ENCODE measurements at places on chromosomes 11 and 22.

GRCh38 chr11:23423104-23423503, 562.8 kb upstream of the CCDC179 start:
- DNase-seq = no peak

- DNase-seq = no peak
These were observed 8.9 kb upstream of the BBOX1 start for GRCh38 chr11:27031754-27032153.

GRCh38 chr11:35168671-35169070, 29.7 kb downstream of the CD44 start:
- no peak for DNase-seq

- no peak for DNase-seq
These were observed 1998.4 kb downstream of the LRRC4C start for GRCh38 chr11:39461066-39461465.

DNA sequence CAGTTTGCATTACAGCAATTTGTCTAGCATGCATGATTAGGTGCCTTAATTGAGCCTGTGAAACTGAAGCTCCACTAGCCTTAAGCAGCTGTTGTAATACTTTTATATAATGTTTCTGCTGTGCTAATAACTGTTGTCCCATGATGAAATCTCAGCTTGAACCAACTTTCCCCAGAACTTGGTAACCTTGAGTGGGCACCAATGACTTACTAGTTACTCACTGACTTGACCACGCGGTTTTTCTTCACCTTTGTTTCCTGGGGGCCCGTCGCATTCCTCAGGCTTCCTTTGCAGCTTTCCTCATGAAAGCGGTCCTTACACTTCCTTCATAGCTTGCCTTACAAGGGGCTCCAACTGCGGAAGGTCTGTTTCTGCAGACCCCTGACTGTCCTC, 11.2 kb upstream of the GLYATL1 start:
- no peak for DNase-seq

- peak; percentile 86 for DNase-seq
These were observed 54.0 kb downstream of the GAB4 start for GRCh38 chr22:16954060-16954403.

GRCh38 chr11:101470419-101470818, 113.4 kb downstream of the TRPC6 start:
- no peak for DNase-seq

DNA sequence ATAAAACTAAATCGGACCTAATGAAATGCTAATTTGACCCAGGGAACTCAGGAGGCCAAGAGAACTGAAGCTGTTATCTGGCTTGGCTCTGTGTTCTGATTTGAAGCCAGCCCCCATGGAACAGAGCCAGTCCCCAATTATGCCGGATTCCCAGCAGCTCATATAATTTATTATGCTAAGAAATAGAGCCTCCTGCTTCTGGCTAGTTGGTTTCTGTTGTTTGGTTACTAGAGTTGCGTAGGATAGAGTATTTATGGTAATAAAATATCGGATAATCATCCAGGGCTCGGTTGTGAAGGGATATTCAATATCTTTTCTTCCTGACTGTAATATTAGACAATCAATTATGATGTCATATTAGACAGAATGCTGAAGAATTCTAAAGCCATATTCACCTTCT, 120.4 kb upstream of the TTC12 start:
- DNase-seq = no peak

GRCh38 chr11:70721006-70721405, 322.7 kb downstream of the CTTN start:
- DNase-seq = no peak

DNA sequence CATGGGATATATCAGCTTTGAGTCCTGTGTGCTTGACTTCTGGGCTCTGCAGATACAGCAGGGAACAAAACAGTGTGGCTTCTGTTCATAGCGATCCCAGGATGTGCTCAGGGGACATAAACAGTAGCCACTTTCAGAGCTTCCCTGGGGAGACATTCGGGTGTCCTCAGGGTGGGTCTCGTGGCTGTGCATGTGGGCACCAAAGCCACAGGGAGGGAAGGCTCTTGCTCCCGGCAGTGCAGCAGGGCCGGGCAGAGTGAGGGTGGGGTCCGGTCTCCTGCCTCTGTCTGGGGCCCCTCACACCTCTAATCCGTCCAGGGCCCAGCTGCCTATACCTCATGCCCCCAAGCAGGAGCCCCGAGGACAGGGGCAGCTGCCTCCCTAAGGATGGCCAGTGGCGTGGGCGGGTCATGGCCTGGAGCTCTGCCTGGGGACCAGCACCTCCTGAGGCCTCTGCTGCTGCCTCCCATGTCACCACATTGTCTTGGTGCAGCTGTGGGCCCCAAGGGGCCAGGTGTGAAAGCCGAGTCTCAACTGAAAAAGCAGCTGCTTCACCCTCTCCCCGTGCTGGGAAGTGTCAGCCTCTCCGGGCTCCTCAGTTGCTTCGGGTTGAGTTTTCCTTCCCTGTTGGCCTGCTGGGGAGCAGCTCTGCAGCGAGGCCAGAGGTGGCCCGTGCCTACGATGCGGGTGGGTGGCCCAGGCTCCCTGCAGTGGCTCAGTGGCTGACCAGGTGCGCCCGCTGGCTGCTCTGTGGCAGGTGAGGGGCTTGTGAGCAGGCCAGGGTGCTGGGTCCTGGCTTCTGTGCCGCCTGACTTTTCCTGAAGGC, 3.8 kb downstream of the TPCN2 start:
- no peak for DNase-seq

- DNase-seq = no peak
These were observed 63.1 kb downstream of the PRSS23 start for GRCh38 chr11:86863476-86863875.

DNA sequence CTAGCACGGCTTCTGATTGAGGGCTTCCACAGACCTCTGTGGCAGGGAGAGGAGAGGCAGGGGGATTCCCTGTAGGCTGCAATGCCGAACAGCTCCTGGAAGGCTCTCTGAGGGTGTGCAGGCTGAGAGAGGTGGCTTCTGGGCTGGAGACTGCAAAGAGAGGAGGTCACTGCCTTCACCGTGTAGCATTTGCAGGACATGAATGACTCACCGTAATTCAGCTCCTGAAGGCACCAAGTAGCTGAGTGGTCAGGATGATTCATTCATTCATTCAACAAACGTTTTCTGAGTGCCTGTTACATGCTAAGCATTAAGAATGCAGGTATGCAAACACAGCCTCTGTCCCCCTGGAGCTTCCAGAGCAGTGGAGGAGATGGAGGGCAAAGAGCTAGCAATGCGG, 18.0 kb upstream of the EIF3D start:
- DNase-seq = no peak

- DNase-seq = no peak
These were observed 16.1 kb upstream of the RPS3 start for GRCh38 chr11:75383246-75383645.

GRCh38 chr22:24536089-24536488, 18.8 kb downstream of the GUCD1 start:
- no peak for DNase-seq

GRCh38 chr11:96155627-96156378, 187.2 kb downstream of the MAML2 start:
- DNase-seq = peak; percentile 94

DNA sequence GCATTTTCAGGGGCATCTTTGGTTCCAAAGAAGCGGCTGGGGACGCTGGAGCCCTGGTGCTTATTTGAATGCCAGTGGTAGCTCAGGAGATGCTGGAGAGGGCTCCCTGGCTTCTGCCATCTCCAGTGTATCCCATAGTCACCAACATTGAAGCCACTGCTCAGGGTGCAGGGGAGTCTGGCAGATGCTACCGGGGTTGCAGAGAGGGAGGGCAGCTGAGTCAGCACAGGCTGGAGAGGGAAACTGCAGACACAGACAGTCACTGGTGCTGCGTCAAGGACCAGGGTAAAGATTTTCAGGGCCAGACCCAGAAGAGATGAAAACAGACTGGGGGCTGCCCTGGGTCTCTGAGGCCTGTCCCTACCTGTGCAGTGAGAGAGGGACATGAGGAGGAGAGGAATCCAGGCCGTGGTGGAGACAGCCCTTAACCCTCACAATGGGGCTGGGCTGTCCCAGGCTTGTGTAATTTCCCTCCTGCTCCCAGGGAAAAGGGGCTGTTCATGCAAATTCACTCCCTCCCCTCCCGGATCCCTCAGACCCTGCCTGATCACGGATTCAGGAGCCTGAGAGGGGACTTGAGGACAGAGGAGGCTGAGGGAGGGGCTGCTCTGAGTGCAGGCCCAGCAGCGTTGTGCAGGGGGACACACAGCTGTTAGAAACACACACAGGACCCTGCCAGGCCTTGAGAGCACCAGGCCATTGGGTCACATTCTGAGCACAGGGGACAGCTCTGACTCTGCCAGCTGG, 126.9 kb upstream of the GRK3 start:
- DNase-seq = no peak

DNA sequence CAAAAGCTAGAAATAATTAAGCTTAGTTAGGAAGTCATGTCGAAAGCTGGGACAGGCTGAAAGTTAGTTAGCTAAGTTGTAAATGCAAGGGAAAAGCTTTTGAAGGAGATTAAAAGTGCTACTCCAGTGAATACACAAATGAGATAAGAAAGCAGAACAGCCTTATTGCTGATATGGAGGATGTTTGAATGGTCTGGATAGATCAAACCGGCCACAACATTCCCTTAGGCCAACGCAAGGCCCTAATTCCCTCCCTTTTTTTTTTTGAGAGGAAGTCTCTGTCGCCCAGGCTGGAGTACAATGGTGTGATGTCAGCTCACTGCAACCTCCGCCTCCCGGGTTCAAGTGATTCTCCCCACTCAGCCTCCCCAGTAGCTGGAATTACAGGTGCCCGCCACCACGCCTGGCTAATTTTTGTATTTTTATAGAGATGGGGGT, 23.3 kb upstream of the WEE1 start:
- DNase-seq = no peak

DNA sequence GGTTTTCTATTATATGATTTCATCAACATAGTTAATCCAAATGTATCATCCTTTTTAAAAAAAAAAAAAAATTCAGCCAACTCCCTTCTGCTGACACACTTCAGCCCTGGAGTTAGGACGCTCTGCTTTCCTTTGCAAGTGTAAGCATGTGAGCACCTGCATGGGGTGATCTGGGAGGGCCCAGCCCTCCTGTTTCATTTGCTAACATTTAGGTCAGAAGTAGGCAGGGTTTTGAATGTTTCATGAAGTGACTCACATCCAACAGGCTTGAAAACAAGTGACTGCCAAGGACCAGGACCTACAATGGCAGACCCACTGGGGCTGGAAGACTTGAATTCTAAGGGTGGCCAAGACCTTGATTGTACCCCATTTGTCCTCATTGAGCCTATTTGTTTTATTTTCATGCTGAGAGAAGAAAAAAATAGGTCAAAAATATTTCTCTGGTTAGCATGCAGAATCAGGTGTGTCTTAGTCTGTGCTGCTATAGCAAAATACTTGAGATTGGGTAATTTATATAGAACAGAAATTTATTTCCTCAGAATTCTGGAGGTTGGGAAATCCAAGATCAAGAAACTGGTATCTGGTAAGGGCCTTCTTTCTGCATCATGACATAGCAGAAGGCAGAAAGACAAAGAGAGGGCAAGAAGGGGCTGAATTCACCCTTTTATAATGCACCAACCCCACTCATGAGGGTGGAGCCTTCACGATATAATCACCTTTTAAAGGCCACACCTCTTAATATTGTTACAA, 137.6 kb downstream of the CD44 start:
- no peak for DNase-seq

DNA sequence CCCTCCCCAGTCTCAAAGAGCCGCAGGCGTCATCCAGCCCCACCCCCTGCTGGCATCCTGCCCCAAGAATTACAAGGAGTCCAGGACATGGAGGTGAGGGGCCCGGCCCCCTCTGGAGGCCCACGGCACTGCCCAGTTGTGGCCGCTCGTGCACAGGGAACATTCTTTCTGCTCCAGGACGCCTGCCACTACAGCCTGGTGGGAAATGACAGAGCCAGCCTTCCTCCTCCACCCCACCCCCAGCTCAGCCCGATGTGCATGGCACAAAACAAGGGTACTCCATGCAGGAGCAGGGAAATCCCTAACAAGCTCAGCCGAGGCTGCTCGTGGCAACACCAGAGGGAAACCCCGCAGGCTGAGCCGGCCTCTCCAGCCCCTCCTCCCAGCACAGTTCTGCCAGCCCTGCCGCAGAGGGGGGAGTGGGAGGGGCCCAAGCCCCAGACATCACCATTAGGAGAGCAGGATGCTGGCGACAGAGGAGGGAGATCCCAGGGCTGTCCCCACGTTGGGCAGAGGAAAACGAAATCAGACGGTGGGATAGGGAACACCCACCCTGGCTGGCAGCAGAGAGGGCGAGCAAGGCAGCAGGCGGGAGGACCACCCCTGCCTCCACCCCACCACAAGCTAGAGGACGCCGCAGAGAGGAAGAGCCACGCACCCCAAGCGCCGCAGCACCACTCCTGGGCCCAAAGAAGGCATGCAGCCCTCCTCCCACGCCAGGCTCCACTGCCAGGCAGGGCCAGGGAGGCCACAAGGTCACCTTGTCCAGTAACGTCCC, 10.0 kb downstream of the IGSF9B start:
- DNase-seq = no peak

- no peak for DNase-seq
These were observed 7.6 kb downstream of the DLG2 start for GRCh38 chr11:85619499-85619898.

GRCh38 chr11:121435551-121436511, 16.3 kb upstream of the SORL1 start:
- no peak for DNase-seq

DNA sequence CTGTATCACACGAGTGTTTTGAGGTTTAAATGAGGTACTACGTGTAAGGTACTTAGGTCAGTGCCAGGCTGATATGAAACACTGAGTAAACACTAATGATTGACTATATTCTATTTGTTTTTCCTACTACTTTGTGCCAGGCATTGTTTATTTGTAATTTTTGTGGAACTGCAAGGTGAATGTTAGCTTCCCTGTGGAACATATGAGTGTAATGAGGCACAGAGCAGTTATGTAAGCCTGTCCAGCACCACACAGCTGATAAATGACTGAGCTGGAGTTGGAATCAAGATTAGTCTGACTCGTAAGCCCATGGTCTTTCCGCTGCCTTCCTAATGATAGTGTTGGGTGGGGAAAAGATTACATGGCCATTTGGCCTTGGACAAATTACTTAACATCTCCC, 5.9 kb downstream of the SLC37A2 start:
- peak; percentile 64 for DNase-seq

Data from esophagus muscularis mucosa (tissue), 4 donors.